Activated CD4-positive, alpha-beta T cell treated with anti-CD3 and anti-CD28 coated beads for 48 hours (primary cell): ENCODE measurements at places on chromosomes 12 and 14.

GRCh38 chr12:70317781-70318180, 48.3 kb upstream of the KCNMB4 start:
- no peak for DNase-seq

GRCh38 chr12:23944067-23944466, 5.4 kb downstream of the SOX5 start:
- DNase-seq = no peak

GRCh38 chr12:96617178-96617577, 127.8 kb downstream of the CFAP54 start:
- DNase-seq = peak; percentile 3

- no peak for DNase-seq
Observed at GRCh38 chr12:102480406-102480805, at the start of gene IGF1. IGF1 (minus strand) TSS chr12:102480563; CDS start chr12:102480381, 182 bp downstream.

- peak; percentile 58 for DNase-seq
Observed at GRCh38 chr14:22887260-22887989, 4.4 kb downstream of the REM2 start.

DNA sequence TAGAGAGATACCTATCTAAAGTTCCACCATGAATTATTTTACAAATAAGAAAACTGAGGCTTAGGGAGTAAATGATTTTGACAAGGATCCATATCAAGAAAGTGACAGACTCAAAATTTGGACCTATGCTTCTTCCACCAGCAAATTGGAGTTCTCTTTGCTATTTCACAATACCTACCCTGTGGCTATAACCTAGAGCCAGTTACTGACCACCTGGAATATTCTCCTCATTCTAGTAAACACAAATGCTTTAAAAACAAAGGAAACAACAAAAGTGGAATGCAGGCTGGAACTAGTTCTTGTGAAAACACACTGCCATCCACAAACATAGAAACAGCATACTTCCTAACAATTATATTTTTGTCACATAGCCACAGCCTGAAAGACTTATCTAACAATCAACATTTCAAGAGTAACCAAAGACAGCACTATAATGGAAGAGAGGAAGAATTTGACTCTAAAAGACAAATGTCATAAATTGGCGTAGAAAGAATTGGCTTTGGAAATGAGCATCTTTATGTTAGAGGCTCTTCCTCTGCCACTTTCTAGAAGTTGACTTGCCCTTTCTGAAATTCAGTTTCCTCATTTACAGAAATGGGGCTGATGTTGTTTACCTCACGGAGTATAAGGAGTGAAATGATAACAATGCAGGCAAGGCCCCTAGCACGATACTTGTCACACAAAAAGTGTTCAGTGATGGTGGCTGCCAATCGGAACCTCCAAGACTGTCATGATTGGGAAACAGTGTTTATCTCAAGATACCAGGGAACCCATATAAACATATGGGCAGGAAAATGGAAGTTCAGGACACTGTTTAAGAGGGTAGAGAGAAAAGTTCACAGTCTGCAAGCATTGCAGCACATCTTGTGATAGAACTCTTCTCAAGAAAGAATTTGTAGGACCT, 138.6 kb upstream of the LGR5 start:
- DNase-seq = no peak
